NCI-H69 (cell line): ENCODE measurements at places on chromosomes 7 and 10.

GRCh38 chr7:99514050-99514449 lies 9.6 kb downstream of the ZKSCAN5 start:
- DNase-seq, result no peak

- DNase-seq, result no peak
Observed at GRCh38 chr10:19825700-19826099, 9.5 kb downstream of the PLXDC2 start.

GRCh38 chr7:10740805-10741204 lies 232.9 kb upstream of the PHF14 start:
- no peak for DNase-seq

DNA sequence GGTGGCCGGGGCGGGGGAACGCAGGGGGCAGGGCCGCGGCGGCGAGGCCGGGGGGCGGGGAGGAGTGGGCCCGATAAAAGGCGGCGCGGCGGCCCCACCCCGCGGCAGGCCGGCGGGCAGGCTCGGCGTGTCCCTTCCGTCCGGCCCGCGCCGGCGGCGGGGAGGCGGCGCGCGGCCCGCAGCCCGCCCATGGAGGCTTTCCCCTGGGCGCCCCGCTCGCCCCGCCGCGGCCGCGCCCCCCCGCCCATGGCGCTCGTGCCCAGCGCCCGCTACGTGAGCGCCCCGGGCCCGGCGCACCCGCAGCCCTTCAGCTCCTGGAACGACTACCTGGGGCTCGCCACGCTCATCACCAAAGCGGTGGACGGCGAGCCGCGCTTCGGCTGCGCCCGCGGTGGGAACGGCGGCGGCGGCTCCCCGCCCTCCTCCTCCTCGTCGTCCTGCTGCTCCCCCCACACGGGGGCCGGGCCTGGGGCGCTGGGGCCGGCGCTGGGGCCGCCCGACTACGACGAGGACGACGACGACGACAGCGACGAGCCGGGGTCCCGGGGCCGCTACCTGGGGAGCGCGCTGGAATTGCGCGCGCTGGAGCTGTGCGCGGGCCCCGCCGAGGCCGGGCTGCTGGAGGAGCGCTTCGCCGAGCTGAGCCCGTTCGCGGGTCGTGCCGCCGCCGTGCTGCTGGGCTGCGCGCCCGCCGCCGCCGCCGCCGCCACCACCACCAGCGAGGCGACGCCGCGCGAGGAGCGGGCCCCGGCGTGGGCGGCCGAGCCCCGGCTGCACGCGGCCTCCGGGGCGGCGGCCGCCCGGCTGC lies at the start of gene NANOS1:
Gene NANOS1, plus strand, starts transcription at position 102 of the 808 bp plus-strand sequence. Its CDS starts 88 bp downstream, at position 190.
- no peak for DNase-seq

- no peak for DNase-seq
Observed at GRCh38 chr7:46586406-46586805, 665.3 kb upstream of the IGFBP3 start.

DNA sequence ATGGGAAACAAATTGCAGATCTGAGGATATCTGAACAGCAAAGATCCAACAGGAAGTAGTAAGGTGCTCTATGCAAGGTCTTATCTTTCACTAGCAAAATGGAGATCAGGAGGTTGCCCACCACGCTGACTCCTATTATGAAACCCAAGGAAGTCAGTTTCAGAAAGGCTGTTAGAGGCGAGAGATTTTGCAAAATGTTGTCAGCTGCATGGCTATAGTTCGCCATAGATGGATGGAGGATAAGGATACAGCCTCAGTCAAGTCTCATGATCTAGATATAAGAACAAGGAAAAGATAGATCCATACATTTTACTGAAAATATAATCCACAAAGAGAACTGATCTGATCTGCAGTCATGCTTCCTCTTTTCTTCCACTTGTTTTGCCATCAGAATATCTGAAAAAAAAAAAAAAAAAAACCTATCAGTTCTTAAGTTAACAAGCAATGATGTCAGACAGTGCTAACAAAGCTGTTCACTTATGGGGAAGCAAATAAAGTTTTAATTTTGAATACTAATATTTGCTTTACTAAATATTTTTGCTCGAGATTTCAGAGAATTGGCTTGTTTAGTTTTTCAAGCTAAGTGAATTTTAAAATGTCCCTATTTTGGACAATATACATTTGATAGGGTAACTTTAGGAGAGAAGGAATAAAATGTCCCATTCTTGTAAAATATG lies 2.0 kb downstream of the GPR85 start:
- DNase-seq, result no peak

DNA sequence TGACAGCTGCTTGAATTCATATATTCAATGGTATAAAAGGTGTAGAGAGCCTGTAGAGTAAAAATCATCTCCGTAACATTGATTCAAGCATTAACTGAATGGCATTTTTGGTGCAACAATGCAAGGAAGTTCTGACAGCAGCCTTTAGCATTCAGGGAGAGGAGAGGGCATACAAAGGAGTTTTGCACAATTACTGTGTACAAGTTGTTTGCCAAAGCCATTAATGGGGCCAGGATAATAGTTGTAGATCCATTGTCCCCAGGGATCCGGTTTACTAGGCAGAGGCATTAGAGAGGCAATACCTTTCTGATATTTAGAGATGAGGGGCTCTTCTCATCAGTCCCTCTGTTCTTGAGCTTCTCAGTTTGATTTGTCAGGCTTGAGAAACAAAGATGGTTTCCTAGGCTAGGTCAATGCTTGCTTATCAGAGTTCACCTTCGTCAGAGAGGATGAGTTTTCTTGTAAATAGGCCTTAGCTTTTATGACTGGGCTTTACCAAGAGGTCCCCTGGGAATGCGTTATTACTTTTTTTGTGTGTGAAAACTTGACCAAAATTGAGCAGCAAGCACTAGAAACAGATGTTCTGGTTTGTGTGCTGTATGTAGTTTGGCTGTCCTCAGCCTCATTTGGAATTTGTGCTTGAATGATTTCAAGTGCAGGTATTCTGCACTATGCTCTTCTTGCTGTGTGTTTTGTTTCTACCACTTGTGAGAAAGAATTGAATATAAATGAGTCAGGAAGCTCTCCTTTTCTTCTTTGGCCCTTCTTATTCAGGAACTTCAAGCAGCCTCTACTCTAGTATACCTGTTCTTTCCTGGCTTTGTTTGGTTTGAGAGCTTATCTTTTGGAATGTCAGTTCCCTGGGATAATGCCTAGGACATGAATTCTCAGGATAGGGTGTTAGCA lies 32.0 kb downstream of the SND1 start:
- peak; percentile 74 for DNase-seq

GRCh38 chr10:73937333-73938043 lies 26.6 kb downstream of the PLAU start:
- DNase-seq, result peak; percentile 9

DNA sequence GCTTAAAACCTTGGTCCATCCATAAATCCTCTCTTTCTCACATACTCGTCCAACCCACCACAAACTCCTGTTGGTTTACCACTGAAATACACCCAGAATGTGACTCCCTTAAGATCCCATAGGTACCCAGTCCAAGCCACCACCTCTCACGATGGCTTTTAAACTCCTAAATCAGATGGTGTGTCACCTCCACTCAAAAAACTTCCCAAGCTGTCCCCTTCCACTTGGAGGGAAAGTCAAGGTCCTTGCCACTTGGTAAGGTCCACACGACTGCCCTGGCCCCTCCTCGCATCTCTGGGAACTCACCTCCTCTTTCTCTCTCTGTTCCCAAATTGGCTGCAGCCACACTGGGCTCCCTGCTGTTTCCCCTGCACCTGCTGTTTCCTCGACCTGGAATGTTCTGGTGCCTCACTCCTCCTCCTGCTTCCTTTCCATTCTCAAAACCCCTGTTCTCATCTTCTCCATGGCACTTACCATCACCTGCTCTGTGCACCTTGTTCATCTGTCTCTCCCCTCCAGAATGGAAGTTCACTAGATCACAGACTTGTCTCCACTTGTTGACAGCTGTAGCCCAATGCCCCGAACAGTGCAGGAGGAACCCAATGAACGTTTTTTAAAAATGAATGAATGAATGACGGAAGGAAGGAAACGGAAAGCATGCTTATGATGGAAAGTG lies 23.0 kb downstream of the ZFAND2A start:
- peak; percentile 82 for DNase-seq

GRCh38 chr10:113775686-113776294 lies 24.3 kb downstream of the PLEKHS1 start:
- DNase-seq, result no peak

GRCh38 chr7:25750744-25751508 lies 401.1 kb upstream of the NFE2L3 start:
- DNase-seq, result peak; percentile 34

- no peak for DNase-seq
Observed at GRCh38 chr7:2640482-2640830, 8.7 kb downstream of the TTYH3 start.

- no peak for DNase-seq
Observed at GRCh38 chr7:116543664-116544063, 18.8 kb downstream of the CAV1 start.

DNA sequence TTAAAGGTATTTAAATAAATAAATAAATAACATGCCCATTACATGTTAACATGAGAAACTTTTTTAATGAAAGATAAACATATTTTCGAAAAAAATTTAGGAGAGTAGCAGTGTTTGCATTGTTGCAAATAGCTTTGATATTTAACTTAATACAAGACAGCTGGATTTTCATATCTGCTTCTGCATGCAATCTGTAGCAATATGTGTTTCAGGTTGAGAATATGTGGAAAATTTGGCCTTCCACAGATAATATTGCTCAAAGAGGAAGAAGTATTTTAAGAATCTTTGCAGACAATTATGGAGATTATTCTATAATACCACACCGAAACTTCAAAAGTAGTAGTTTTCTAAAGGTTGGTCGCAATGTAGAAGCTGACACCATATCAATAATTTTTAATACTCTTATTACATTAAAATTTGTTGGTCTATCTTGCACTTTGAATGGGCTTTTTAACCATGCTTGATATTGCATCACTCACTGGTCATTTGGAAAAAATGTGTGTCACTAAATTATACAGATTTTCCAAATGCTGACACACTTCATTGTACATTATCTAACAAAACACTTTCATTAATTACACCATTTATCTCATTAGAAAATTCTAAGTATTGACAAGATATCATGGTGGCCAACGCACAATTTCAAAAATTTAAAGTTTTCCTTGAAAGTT lies 229.8 kb upstream of the HDAC9 start:
- DNase-seq, result no peak

- DNase-seq, result no peak
Observed at GRCh38 chr10:48473704-48474103, 131.2 kb downstream of the ARHGAP22 start.

DNA sequence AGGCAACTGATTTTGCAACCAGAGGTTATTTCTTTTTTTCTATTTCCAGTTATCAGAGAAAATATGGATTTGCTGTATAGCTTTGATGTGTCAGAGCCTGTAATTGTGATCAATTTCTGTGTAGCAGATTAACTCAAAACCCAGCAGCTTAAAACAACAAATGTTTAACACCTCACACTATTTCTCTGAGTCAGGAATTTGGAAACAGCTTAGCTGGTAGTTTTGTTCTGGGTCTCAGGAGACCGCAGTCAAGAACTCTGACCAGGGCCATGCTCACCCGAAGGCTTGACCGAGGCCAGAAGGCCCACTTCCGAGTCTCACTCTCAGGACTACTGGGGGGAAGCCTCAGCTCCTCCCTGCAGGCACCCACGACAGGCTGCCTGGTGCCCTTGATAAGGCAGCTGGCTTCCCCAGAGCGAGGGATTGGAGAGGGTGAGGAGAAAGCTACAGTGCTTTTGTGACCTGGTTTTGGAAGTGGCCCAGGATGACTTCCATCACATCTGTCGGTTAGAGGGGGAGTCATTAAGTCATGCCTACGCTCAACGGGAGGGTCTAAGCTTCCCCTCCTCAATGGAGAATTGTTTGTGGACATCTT lies 105.7 kb upstream of the SHH start:
- no peak for DNase-seq

DNA sequence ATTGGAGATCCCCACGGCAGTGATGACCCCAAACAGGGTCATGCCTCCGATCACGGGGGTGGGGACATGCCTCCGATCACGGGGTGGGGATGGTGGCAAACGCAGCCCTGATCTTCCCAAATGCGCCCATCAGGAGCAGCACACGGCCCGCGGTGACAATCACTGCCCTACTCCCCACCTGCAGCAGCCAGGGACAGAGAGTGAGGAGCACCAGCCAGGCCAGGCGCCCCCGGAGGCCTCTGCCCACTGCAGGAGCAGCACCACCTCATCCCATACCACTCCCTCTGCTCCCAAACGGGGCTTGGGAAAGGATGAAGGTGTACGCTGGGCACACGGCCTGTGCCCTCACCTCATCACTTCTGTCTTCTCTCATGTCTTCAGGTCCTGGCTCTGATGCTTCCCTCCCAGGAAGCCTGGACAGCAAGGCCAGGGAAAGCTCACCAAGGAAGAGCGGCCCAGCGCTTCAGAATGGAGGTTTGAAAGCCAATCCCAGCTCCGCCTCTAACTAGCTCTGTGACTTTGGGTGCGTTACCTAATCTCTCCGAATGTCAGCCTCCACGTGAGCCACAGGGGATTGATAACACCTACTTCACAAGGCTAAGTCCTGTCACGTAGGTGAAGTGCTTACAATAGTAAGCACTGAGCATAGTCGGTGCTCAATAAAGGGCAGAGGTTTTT lies 37.1 kb downstream of the STRA8 start:
- DNase-seq, result no peak

DNA sequence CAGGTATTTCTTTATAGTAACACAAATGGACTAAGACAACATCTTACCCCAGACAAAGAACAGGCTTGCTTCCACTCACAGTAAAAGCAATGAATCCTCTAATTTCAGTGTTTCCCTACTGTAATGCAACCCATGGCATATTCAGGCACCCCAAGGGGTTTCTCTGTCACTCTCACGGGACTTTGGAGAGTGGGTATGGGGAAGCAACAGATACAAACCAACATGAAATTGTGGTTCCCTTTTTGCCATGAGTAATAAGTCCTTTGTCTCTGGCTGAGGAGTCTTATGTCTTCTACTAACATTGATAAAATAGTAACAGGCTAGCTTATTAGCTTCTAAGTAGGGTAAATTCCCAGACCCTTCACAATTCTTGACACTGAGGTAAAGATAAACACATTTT lies 51.4 kb upstream of the AOAH start:
- no peak for DNase-seq

- DNase-seq, result peak; percentile 83
Observed at GRCh38 chr7:96591159-96591899, 118.3 kb downstream of the SEM1 start.

- peak; percentile 13 for DNase-seq
Observed at GRCh38 chr10:114795039-114795438, 26.5 kb upstream of the FHIP2A start.

DNA sequence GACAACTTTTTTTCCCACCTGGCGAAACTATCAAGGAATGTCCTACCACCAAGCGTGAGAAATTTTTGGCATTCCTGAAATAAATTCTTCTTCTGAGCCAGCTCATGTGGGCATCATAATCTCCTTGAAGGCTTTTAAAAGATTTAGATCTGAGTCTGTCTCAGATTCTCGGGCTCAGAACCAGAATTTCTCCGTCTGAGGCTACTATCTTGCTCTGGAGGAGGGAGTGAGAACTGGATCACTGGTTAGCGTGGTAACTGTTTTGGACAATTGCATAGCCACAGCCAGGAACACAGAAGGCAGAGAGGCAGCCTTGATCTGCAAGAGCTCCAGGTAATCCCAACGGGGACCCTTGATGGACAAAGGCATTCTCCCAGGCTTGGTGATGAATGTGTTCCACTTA lies 1.0 kb upstream of the PLAC9 start:
- DNase-seq, result no peak

- DNase-seq, result peak; percentile 66
Observed at GRCh38 chr7:37128327-37129034, 320.2 kb downstream of the ELMO1 start.

- peak; percentile 95 for DNase-seq
Observed at GRCh38 chr7:104923010-104923421, 91.0 kb upstream of the KMT2E start.
